ENCODE measurements at places on chromosomes 6 and 20.
A peak's percentile ranks its signal among the peaks of the same experiment; 100 is the strongest.

DNA sequence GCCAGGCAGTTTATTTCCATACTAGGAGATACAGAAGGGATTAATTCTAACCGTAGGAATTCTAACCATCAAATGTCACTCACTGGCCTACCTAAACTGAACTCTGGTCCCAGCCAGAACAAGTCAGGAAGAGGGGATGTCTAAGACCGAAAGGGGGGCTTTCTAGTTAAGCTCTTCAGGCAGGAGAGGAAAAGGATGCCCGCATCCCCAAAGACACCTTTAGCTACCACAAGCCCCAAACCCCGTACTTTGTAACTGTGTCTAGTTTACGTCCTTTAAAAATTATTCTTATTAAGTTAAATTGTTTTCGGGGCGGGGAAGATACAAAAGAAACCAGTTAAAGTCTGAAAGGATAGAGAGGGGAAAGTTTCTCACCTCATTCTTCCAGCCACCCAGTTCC is 1.2 kb upstream of the ZNF76 start:
- peak; percentile 32 for DNase-seq

- DNase-seq, result peak; percentile 24
These were observed 14.8 kb downstream of the ABT1 start for GRCh38 chr6:26611599-26611998.

DNA sequence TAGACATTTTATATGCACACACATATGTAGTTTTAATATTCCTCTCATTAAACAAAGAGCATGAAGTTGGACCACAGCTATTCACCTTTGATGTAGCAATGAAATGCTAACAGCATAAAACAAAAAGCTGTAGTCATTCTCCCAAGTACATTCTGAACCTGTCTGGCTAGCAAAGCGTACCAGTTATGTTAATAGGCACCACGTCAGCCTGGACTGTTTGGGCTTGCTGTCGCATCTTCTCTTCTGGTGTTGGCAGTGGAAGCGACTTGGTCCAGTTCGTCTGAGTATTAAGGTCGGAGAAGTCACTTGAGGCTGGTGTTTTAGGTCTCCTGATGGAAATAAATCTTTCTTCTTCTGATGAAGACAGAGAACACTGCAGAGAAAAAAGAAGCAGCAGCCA is 42.8 kb downstream of the HEBP2 start:
- no peak for DNase-seq

- DNase-seq, result no peak
These were observed 2.4 kb upstream of the SALL4 start for GRCh38 chr20:51804754-51805153.

DNA sequence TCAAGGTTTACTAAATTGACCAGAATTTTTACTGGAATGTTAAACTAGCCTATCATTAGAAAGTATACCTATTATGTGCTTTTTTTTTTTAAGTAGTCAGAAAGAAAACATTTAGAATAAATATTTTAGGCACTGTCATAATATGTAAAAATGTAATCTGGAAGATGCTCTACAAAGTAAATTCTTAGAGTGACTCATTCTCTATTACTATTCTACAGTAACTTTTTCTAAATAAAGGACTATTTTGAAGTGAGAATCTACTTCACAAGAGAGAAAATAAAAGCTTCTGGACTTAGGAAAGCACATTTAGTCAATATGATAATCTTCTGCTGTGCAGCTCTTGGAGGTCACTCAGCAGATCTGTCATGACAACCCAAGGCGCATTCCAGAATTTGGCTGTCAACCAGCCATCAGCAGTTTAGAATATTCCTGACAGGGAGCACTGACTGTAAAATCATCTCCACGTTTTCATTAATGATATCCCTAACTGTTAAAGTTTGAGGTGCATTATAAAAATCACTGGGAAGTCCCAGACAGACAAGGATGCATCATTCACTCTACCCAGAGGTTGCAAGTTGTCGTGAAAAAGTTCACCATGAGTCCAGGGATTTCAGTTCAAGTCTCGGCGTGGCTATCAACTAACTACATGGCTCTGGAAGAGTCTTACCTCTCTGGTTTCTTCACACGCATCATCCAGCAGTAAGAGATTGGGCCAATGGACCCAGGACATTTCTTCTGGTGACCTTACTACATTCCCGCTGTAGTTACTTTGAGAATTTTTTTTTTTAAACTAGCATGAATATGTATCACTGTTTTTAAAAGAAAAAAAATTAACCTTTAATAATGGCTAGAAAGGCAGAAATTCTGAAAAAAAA is 374.9 kb downstream of the GJA1 start:
- DNase-seq, result no peak

DNA sequence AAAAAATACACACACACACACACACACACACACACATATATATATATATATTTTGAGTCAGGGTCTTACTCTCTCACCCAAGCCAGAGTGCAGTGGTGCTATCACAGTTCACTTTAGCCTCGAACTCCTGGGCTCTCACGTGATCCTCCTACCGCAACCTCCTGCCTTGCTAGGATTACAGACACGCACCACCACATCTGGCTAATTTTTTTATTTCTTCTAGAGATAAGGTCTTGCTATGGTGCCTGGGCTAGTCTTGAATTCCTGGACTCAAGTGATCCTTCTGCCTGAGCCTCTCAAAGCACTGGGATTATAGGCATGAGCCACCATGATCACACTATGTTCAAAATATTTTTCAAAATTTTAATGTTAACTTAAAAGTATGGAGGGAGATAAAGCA is 43.5 kb downstream of the NUP153 start:
- DNase-seq, result no peak

DNA sequence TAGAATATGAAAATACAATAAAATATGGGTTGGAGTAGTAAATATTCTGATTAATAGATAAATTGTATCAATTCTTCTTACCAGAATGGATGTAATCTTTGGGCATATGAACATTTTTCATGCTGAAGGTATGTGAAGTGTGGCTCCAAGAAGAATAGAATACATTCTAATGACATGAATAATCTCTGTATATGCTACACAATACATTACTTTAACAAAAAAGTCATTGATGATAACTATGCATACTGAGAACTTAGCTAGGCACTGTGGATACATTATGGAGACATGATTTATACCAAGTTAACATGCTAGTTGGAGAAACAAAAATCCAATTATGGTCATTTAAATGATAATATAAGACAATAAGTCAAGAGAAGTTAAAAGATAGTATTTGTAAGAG is 62.7 kb upstream of the HDAC2 start:
- DNase-seq, result no peak

GRCh38 chr6:158543606-158544185 is 16.2 kb upstream of the TMEM181 start:
- DNase-seq, result no peak

- DNase-seq, result no peak
These were observed 108.6 kb downstream of the DLL1 start for GRCh38 chr6:170182093-170182780.

- DNase-seq, result peak; percentile 79
These were observed 18.2 kb upstream of the OCSTAMP start for GRCh38 chr20:46568570-46569129.

DNA sequence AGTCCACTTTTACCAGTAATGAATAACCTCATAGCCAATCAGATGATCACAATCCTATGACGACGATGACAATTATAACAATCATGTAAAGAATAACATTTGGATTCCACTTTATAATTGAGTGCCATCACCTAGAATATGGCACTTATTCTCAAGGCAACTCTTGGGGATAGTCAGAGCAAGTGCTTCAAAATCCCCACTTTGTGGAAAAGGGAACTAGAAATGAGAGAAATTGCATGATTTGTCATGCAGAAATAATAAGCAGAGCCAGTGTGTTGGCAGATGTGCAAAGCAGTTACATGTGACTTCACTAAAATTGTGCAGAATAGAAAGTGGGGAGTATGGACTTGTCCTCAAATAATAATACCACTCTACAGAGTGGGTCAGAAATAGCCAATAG is 41.3 kb downstream of the FRK start:
- no peak for DNase-seq

- DNase-seq, result no peak
These were observed 65.7 kb upstream of the BACH2 start for GRCh38 chr6:90362318-90362717.

DNA sequence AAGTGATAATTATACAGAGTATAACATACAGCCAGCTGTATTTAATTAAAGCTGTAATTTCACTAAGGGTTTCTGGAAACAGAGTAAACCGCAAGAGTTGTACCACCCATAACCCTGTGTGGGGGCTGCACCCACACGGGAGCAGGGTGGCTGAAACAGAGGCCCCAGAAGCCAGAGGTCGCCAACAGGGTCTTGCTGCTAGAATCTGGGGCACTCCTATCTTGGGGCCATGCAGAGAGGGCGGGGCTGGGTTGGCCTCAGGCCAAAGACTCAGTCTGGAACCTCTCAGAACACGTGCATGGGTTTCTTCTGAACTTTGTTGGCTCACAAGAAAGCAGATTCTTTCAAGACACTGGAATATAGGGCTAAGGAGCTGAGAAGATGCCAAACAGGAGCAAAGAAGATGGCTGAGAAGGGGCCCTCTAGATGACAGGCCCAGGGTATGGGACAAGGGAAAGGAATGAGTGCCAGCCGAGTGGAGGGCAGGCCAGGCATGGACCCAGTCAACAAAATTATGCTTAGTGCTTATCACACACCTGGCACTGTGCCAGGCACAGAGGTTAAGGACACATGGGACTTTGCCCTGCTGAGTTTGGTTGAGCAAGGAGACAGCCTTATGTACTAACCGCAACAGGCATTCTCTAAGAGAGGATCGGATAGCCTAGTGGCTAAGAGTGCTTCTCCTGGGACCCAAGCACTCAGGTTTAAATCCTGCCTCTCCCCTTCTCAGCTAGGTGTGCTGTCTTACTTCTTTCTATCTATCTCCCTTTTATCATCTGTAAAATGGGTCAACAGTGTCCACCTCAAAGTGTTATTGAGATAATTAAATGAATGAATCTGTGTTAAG is 96.6 kb upstream of the FOXP4 start:
- peak; percentile 93 for DNase-seq

- no peak for DNase-seq
These were observed 201.0 kb downstream of the PRL start for GRCh38 chr6:22095836-22096235.

- DNase-seq, result peak; percentile 6
These were observed 5.9 kb downstream of the GPX5 start for GRCh38 chr6:28531479-28532128.

- DNase-seq, result no peak
These were observed 1.6 kb downstream of the SAMD10 start for GRCh38 chr20:63977739-63978276.

DNA sequence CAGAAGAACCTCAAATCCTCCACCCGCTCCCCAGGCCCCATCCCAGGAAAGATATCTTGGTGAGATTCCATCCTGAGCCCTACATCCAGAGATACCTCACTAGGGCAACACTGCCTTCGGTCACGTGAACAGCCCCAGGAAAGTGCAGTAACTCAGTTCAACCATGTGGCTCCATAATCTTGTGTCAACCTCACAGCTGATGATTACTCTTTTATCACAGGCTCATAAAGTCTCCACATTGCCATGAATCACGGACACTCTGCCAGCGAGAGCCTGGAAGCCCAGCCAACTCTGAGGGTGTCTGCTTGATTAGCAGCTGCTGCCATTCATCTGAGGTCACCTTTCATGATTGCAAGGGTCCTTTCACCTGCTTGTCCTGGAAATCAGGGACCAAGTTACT is 175.8 kb upstream of the LRFN2 start:
- DNase-seq, result no peak

Measured in NCI-H69 (cell line).